ENCODE measurements at places on chromosomes 7 and 10. TPM values are rescaled to one million over a fixed set of nuclear protein-coding genes. Genes with fewer than 3 reads are reported as not detected.
A peak's percentile ranks its signal among the peaks of the same experiment; 100 is the strongest.

DNA sequence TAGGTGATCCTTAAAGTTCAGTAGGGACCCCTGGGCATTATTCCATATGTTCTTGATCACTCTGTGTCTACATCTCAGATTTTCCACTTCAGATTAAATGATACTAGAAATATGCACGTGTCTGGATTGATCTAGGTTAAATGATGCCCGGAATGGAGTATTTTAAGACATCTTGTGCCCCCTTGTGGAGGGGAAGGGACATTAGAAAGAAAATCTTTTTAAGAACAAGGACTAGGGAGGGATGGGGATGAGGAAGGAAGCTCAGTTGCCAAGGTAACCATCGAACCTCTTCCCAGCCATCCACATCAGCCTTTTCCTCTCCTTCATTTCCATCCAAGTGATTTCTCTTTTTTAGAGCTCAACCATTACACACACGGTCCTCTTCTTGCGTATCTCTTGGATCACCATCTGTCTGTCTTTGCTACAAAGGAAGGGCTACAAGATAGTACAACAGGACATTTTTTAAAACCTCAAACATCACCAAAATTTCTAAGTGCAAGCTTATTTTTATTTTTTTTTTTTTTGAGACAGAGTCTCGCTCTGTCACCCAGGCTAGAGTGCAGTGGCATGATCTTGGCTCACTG lies 40.5 kb downstream of the PRSS2 start:
- H3K27me3 ChIP-seq = no peaks in the 10 kb centered on the region
- no peak overlapping the region for H3K27ac ChIP-seq
- no peak for DNase-seq
- no peaks in the 10 kb centered on the region for H3K4me1 ChIP-seq
- no peak overlapping the region for H3K4me3 ChIP-seq

- no peaks in the 10 kb centered on the region for H3K36me3 ChIP-seq
- no peaks in the 10 kb centered on the region for H3K27me3 ChIP-seq
- H3K27ac ChIP-seq = peak overlapping the region; percentile 94
- H3K4me3 ChIP-seq = no peak overlapping the region
These were observed 14.5 kb upstream of the GPR146 start for GRCh38 chr7:1029637-1030443.

The CYTH3 gene
- total RNA-seq = 13.2 TPM

The NEUROG3 gene
- total RNA-seq = not detected

DNA sequence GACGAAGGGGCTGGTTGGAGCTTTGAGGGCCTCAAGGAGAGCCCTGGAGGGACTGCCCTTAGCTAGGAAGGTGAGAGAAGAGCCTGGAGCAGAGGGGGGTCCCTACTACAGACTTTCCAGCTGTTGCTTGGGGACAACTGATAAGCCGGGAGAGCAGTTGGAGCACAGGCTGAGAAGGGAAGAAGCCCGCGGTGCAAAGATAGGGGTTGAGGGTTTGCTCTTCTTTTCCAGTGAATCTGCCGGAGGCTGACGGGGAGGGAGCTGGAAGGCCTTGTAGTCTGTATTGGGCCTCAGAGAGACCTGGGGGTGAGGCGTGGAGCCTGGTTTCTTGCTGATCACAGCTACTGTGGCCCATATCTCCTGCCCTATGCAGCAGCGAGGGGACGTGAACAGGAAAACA lies 23.7 kb downstream of the CYP26A1 start:
- H3K4me1 ChIP-seq = no peaks in the 10 kb centered on the region
- H3K36me3 ChIP-seq = no peaks in the 10 kb centered on the region
- H3K27me3 ChIP-seq = no peaks in the 10 kb centered on the region

The PRKG1 gene
- total RNA-seq = 5.2 TPM

DNA sequence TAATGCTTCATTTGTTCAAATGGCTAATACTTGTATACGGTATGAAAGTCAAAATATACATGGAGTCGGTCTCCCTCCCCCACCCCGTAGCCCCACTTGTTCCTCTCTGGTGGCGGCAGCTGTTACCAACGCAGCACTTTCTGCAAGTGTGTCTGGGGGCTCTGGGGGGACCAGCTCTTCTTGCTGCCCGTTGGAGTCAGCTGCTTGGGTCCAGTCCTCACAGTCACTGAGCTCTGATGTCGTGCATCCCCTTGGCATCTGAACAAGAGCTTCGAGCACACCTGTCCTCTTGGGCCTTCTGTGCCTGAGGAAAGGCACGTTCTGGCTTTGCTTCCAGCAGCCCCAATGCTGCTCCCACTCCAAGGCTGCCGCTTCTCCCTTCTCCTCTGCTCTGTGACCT lies 493.1 kb downstream of the PLXNA4 start:
- H3K4me3 ChIP-seq = no peak overlapping the region
- H3K27me3 ChIP-seq = peaks cover 15% of the 10 kb centered on the region
- H3K4me1 ChIP-seq = peaks cover 12% of the 10 kb centered on the region
- no peak overlapping the region for H3K27ac ChIP-seq
- no peak for DNase-seq

DNA sequence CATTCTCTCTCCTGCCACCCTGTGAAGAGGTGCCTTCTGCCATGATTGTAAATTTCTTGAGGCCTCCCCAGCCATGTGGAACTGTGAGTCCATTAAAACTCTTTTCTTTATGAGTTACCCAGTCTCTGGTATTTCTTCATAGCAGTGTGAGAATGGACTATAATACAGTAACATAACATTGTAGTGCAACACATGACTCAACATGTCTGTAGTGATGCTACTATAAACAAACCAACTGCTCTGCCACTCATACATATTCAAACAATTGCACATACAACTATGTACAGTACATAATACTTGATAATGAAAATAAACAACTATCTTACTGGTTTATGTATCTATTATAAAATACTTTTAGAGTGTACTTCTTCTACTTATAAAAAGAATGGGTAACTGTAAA lies 7.1 kb downstream of the ATOH7 start:
- H3K27ac ChIP-seq = no peak overlapping the region
- H3K27me3 ChIP-seq = no peaks in the 10 kb centered on the region
- DNase-seq = no peak
- no peaks in the 10 kb centered on the region for H3K36me3 ChIP-seq
- H3K4me3 ChIP-seq = no peak overlapping the region

- no peak overlapping the region for H3K4me3 ChIP-seq
- no peaks in the 10 kb centered on the region for H3K36me3 ChIP-seq
- no peaks in the 10 kb centered on the region for H3K27me3 ChIP-seq
- no peak overlapping the region for H3K27ac ChIP-seq
- DNase-seq = no peak
- H3K4me1 ChIP-seq = no peaks in the 10 kb centered on the region
These were observed 361.4 kb upstream of the NPSR1 start for GRCh38 chr7:34296663-34297062.

The NAT16 gene
- total RNA-seq = not detected

GRCh38 chr7:158077151-158077840 lies 510.3 kb downstream of the PTPRN2 start:
- no peaks in the 10 kb centered on the region for H3K36me3 ChIP-seq
- no peak overlapping the region for H3K4me3 ChIP-seq
- no peaks in the 10 kb centered on the region for H3K27me3 ChIP-seq
- H3K4me1 ChIP-seq = no peaks in the 10 kb centered on the region
- DNase-seq = no peak

GRCh38 chr10:7491949-7492659 lies 81.3 kb upstream of the SFMBT2 start:
- no peak for DNase-seq
- peaks cover 6% of the 10 kb centered on the region for H3K4me1 ChIP-seq
- H3K27ac ChIP-seq = no peak overlapping the region
- no peaks in the 10 kb centered on the region for H3K36me3 ChIP-seq
- H3K4me3 ChIP-seq = no peak overlapping the region
- no peaks in the 10 kb centered on the region for H3K27me3 ChIP-seq

Measured in esophagus squamous epithelium (tissue), 5 donors.